ENCODE measurements at places on chromosomes 12 and 14. TPM values are rescaled to one million over a fixed set of nuclear protein-coding genes. Genes with fewer than 3 reads are reported as not detected.

DNA sequence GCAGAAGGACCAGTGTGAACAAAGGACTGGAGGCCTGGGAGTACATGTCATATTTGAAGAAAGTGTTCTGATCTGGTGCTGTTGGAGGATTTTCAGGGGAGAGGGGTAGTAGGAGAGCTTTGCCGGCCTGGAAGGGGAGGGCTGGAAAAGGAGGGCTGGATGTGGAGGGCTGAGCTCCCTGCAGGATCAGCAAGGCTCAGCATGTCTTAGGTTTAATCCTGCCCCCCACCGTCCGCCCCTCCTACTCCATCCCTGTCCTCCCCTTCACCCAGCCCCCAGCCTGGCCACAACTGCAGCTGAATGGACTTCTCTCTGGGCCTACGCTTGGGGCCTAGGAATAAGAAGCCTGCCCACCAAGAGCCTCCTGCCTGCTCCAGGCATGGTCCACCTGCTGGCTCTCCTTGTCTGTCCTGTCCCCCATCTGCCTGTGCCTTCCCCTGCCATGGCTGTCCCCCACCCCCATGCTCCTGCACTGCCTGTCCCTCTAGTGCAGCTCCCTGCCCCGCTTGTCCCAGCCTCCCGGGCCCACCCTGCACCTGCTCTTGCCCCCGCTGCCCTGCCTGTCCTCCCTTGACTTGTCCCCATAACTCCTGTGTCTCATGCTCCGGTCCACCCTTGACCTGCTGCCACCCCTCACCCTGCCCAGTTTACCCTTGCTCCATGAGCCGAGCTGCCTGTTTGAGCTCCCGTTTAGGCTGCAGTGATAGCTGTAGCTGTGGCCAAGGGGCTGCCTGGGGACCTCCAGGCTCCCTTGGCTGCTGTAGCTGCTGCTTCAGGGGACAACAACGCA is 9.8 kb upstream of the RARG start:
- no peak for DNase-seq

- DNase-seq = no peak
Observed at GRCh38 chr12:3233797-3234196, 156.6 kb downstream of the TSPAN9 start.

DNA sequence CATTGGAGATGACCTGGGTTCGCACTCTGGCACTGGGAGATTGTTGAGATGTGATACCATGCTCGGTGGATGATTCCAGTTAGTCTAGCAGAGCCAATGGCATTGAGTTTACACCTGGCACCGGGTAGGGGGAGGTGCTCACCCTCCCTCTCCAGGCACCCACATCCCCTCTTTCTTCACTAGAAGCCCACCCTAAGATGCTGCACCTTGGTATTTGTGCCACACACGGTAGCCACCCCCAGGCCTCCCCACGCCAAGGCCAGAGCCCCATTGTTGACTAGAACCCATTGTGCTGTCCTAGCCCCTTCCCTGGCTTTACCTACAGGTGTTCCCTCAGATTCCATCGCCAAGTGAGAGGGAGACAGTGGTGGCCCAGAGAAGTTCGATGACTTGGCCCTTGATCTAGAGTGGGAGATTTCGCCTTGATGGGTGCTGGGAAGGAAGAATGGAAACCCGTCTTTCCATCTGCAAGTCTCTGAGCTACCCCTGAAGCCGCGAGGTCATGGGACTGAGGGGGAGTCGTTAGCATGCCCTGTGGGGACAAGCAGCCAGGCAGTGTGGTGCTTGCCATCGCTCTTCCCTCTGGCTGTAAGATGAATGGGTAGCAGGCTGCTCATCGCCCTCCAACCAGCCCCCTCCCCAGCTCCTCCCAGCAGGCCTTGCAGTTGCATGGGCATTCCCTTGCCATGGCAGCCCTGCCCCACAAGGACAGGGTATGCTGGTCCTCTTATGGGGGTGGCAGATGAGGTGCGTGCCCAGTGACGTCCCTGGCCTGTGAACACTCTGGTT is 8.7 kb downstream of the CCND2 start:
- DNase-seq = no peak

GRCh38 chr14:95409477-95410272 is 90.0 kb upstream of the CLMN start:
- no peak for DNase-seq

DNA sequence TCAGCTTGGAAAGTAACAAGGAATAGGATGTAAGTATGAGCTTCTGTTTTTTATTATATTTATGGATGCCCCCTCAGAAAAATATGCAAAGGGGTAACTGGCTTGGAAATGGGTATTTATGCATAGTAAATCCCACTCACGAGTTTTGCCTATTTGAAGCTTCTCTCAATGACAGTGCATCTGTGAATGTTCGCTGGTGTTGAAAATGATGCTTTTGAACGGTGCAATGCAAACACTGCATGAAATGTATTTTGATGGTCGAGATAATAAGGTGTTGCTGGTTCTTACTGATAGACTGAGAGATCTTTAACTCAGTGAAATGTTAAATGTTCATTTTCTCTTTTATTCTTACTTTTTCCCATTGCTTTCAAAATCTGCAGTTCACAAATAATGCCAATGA is 36.0 kb upstream of the PSEN1 start:
- no peak for DNase-seq

Gene TMEM233
- polyA plus RNA-seq = 6.4 TPM

Gene TPH2
- polyA plus RNA-seq = not detected

DNA sequence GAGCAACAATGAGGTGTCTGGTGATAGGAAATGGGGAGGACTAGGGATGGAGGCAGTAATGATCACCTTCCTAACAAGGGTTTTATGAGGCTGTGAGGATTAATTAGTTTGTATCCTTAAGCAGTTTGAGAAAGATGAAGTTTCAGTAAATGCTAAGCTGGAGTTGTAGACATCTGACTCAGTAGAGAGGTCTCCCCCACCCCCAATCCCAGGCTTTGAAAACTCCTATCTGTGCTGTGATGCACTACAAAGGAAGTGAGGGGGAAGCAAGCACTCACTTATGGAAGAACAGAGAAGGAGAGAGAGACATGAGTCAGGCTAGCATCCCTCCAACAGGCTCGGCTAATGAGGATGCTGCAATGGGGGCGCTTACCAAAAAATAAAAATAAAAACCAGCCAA is 5.5 kb upstream of the BCL11B start:
- DNase-seq = no peak

Gene RIMBP2
- polyA plus RNA-seq = 1.0 TPM

DNA sequence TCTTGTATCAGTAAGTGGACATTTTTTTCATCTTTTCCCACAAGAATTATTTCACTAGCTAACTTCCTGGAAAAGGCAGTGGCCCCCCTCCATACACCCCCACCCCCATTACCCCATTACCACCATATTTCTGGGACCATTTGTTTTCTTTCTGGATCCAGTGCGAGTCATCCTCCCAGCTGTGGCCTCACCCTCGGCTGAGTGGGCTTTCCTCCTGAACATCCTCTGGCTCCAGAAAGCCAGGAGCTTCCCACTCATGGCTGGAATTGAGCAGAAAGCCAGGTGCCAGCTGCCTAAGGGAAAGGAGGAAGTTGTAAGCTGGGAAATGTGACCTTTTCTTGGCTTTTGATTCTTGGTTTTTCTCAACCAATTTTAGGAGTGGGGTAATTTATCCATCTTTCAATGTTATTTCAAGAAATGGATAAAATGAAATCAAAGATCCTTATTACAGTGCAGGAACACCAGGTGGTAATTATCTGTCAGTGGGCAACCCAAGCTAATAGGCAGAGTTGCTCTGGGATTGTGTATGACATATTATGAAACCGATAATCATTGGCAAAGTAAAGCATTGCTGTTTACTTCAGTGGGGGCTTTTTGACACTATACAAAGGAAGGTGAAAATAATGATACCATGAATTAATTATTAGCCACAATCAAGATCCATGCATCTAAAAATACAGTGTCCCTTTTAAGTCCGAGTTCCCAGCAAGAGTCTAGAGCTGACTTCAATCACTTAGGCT is 124.6 kb downstream of the KICS2 start:
- DNase-seq = no peak

Gene HHIPL1
- 1.8 TPM for polyA plus RNA-seq

Gene TDRD9
- 0.62 TPM for polyA plus RNA-seq

DNA sequence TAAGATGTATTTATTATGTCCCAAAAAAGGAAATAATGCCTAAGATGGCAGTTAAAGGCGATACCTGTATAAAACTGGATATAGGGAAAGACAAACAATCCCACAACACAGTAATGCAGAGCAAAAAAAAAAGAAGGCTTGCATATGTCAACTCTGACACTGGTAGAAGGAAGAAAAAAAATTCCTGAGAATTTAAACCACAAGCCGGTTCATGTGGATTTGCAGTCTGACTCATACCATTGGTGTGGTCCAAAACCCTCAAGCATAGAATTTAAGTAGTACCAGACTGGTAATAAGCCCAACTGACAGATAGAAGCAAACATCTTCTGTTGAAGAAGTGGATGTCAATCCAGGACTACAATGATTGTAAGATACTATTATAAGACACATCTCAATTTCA is 7.2 kb downstream of the DNAI7 start:
- DNase-seq = no peak

Gene P2RX2
- polyA plus RNA-seq = not detected

DNA sequence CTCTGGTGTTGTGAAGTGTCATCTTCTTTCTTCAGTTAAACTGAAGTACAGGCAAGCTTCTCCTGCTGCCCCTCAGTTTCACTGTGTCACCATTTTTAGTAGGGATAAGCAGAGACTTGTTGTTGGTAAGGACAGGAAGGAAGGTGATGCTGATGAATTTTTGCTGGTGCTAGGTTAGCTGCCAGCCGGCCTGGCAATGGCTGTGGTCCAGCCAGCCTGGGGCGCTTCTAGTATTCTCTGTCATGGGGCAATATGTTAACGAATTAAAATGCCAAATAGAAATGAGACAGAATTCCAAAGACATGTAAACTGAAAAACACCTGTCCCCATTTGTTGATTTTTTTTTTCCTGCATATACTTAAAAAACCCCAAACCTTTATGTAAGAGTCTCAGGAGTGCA is 602.9 kb downstream of the DIO2 start:
- DNase-seq = no peak

GRCh38 chr14:85333313-85333712 is 196.6 kb upstream of the FLRT2 start:
- DNase-seq = no peak

Gene TRPV4
- 0.75 TPM for polyA plus RNA-seq

DNA sequence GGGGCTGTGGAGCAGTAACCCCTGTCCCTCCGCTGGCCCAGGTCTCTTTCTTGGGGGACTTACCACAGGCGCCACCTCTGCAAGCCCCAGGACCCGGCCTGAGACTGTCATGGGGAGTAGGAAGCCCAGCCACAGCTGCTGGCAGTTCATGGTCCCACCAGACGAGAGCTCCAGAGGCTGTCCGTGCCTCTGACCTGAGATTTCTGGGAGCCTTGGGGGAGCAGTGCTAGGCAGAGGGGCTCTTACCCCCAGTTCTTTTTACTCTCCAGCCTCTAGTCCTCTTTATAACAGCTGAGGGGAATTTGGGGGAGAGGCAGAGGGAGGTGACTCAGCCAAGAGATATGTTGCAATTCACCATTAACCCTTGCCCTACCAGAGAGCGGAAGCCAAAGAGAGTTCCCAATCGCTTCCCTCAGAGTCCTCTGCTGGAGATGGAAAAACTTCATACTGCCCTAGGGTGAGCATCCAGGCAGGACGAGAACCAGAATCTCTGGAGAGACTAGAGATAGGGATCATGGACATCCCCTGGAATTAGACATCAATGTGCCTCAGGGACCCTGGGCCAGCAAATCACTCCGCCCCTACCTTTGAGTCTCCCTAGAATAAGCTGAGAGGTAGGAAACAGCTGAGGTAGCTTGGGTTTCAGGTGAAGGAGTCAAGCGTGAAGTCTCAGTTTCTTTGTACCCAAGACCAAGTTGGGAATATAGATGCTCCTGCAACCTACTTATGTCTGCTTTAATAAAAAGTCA is at the start of gene MMP19:
Gene MMP19, minus strand, starts transcription at position 256 of the 749 bp plus-strand sequence. Its CDS starts 106 bp downstream, at position 150.
- no peak for DNase-seq

- no peak for DNase-seq
Observed at GRCh38 chr14:100203962-100204834, 34.7 kb upstream of the YY1 start.

Gene FAR2
- 10.5 TPM for polyA plus RNA-seq

GRCh38 chr14:35414365-35414764 is 9.8 kb upstream of the NFKBIA start:
- DNase-seq = no peak

DNA sequence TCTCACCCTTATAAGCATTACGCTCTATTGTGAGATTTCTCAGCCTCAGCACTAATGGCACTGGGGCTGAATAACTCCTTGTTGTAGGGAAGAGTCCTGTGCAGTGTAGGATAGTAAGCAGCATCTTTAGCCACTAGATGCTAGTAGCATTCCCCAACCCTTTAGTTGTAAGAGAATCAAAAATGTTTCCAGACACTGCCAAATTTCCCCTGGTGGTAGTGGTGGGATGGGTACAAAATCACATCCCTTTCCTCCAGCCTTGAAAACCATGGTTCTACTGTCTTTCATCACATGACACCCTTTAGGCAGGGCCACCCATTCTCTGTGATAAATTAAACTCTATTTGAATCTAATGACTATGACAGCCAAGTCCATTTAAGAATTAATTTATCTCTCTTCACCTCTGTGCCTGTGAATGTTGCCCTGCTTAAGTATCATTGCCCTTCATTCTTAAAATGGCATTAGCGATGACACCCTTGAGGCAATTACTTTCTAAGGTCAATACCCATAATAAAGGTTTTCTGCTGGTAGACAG is 199.4 kb downstream of the ANO4 start:
- DNase-seq = no peak

- DNase-seq = no peak
Observed at GRCh38 chr14:72521045-72521444, 372.9 kb downstream of the DPF3 start.

- no peak for DNase-seq
Observed at GRCh38 chr12:124013073-124013472, 40.1 kb downstream of the ZNF664 start.

Gene FOXG1
- polyA plus RNA-seq = 0.05 TPM

Gene RGS6
- polyA plus RNA-seq = 6.0 TPM

Gene PTPRR
- 0.67 TPM for polyA plus RNA-seq

- no peak for DNase-seq
Observed at GRCh38 chr14:28577711-28578131, 188.9 kb upstream of the FOXG1 start.

DNA sequence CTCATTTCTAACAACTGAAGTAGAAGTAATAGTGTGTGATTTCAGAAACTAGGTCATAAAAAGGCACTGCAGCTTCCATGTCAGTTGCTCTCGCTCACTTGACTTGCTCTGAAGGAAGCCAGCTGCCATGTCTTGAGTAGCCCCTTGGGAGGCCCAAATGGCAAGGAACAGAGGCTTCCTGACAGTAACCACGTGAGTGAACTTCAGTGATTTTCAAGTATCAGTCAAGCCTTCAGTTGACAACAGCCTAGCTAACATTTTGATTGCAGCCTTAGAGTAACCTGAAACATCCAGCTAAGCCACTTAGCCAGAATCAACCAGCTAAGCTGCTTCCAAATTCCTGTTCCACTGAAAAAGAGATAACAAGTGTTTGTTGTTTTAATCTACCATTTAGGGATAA is 26.7 kb downstream of the TOGARAM1 start:
- DNase-seq = no peak

- DNase-seq = no peak
Observed at GRCh38 chr14:95523815-95524448, 7.5 kb upstream of the SYNE3 start.

GRCh38 chr12:3272958-3273357 is 195.8 kb downstream of the TSPAN9 start:
- DNase-seq = no peak

- DNase-seq = no peak
Observed at GRCh38 chr14:103522649-103523574, at the start of gene CKB. Gene CKB (minus strand): TSS chr14:103522830. CDS start chr14:103522493, 337 bp downstream.

Gene BCDIN3D
- polyA plus RNA-seq = 5.6 TPM

- no peak for DNase-seq
Observed at GRCh38 chr12:58310368-58310767, 369.0 kb downstream of the ATP23 start.

GRCh38 chr14:50974118-50974517 is 29.8 kb upstream of the PYGL start:
- no peak for DNase-seq

GRCh38 chr12:89873745-89874144 is 165.1 kb upstream of the ATP2B1 start:
- no peak for DNase-seq
